ENCODE measurements at places on chromosomes 16 and 17. TPM values are rescaled to one million over a fixed set of nuclear protein-coding genes. Genes with fewer than 3 reads are reported as not detected.

DNA sequence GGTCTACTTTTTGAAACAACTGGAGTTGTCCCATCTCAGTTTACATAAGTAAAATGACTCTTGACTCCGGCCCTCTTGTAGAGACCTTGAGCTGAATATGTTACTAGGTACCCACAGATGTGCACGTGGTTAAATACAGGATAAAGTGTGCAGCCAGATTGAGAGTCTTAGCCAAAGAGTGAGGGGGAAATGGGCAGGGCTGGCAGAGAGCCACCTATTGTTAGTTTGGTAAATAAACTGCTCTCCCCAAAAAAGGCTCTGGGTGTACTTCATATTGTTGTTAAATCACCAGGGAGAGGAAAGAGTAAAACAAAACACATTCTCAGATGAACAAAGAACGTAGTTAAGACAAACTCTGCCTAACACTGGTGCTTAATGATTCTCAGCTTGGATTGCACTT, 20.3 kb downstream of the G6PC1 start:
- no peak for DNase-seq

GRCh38 chr17:68352041-68352440, 60.7 kb downstream of the ARSG start:
- no peak for DNase-seq

DNA sequence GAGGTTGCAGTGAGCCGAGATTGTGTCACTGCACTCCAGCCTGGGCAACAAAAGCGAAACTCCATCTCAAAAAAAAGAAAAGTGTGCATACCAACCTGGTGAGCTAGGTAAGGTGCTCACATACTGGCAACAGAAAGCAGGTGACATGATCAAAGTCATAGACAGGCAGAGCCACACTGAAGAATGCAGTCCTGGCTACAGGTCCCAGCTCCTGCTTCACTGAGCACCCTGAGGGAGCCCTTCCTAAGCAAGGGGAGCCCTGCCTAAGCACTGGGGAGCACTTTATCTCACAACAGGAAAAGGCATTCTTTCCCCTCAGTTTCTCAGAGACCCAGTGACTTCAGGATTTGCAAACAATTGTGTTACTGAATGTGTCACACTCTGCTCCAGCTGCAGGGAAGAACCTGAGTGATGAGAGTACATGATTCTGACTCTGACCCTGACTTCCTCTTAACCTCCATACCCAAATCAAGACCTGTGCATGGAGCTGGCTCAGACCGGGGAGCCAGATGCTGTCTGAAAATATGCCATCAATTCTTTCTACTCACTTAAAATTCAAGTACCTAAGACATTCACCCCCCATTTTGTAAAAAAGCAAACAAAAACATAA, 40.5 kb downstream of the ANKRD11 start:
- DNase-seq, result no peak

DNA sequence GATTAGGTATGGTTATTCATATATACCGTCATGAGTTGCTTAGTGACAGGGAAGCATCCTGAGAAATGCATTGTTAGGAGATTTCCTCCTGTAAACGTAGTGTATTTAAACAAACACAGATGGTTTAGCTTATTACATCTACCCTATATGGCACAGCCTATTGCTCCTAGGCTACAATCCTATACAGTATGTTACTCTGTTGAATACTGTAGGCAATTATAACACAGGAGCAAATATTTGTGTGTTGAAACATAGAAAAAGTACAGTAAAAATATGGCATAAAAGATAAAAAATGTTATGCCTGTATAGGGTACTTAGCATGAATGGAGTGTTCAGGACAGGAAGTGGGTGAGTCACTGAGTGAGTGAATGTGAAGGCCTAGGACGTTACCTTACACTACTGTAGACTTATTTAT, 157.7 kb downstream of the CDH11 start:
- no peak for DNase-seq

DNA sequence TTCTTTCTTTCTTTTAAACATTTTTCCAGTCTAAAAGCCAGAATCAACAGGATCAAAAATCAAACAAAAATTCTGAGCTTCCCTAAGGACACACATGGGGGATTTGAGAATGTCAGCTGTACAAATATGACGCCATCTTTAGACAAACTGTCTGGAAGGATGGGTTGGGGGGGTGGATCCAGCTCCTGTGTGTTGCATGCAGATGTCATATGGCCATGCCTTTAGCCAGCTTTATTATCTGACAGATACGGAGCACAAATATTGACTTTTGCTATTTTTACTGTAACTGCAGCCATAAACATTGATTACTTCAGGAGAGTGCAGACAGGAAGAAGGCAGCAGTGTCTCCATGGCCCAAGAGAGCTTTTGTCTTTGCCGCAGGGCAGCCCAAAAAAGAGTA, 279.4 kb upstream of the ELAC2 start:
- DNase-seq, result no peak

GRCh38 chr17:43556292-43556691, 10.2 kb upstream of the ETV4 start:
- peak; percentile 85 for DNase-seq

CLEC16A gene
- 62.3 TPM for total RNA-seq

GRCh38 chr17:57563958-57564357, 181.1 kb downstream of the CCDC182 start:
- DNase-seq, result no peak

MYH1 gene
- total RNA-seq, result not detected

CACNG3 gene
- not detected for total RNA-seq

HAS3 gene
- total RNA-seq, result 6.0 TPM

All from suprapubic skin (tissue), 4 donors.